MCF 10A (cell line): ENCODE measurements at places on chromosomes 3 and 15.
A peak's percentile ranks its signal among the peaks of the same experiment; 100 is the strongest.

DNA sequence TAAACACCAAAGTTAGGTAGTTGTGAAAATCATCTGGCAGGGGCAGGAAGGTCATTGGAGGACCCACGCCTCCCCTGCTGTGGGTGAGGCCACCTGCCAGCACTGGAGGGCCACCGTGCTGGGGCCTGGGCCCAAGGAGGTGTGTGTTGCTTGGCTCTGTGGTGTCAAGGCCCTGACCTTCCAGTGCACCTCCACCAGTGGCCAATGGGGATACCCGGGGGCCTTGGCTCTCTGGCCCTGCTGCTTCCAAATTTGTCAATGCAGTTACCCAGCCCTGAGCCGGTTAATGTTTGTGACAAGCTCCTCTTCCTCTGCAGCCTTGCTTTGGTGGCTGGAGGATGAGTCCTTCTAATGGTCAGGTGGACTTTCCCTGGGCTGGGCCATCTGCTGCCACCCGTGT, 150.2 kb downstream of the KLF13 start:
- DNase-seq = no peak

DNA sequence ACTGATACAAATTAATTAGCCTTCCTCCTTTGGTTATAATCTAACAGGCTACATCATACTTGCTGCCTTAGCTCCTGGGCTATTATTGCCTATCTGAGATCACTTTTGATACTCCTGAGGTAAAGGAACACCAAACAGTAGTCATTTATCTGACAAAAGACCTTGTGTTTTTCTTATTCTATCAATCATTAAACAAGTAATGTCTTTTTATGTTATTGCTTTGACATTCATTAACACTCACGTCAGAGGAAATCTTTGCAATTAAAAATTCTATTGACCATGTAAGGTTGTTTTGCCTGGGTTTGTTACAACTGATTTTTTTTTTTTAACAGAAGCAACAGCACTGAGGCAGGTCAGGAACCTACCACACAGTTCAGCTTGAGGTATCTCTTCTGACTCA, 366.3 kb downstream of the MECOM start:
- DNase-seq = no peak

DNA sequence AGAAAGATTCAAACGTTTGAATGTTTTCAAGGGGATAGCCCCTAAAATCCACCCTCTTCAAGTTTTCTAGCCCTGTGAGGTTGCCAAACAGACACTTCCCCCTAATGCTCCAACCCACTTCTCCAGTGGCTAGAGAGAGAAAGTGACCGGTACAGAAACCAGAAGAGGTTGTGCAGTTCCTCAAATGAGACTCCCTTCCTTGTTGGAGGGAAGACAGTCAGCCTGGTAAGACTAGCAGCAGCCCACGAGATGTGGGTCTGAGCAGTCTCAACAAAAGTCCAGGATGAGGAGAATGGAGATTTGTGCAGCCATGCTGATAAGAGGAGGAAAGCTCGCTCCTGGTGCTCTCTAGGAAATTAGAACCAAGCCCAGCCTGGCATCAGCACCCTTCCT, 222.8 kb upstream of the TPRG1 start:
- no peak for DNase-seq

- no peak for DNase-seq
Observed at GRCh38 chr15:77825252-77825542, 192.5 kb upstream of the LINGO1 start.

DNA sequence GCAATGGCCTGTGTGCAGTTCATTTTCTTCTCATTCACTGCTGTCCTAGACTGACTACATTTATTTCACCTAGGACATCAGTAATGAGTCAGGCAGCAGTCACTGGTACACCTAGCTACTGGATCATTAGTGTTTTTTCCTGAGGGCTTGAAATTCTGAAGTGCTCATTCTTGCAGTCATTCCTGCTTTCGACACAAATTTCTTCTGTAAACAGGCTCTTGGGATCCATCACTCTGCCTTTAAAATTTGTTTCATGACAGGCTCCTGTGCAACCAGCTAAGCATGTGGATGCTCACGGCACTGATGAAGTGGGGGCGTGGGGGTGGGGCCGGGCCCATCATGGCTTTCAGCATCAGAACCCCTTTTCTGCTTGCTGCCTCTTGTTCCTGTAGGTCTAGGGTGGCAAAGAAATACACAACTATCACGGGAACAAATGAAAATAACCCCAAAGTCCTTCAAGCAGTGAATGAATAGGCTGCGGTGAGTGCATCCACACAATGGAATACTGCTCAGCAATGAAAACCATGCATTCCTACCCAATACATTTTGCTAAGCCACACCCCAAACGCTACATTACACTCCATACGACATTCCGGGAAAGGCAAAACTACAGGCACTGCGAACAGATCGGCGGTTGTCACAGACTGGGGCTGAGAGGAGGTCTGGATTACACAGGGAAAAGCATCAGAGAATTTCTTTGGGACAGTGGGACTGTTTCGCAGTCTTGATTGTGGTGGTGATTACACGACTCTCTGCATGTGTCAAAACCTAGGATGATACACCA, 9.3 kb upstream of the MELTF start:
- DNase-seq = peak; percentile 51

DNA sequence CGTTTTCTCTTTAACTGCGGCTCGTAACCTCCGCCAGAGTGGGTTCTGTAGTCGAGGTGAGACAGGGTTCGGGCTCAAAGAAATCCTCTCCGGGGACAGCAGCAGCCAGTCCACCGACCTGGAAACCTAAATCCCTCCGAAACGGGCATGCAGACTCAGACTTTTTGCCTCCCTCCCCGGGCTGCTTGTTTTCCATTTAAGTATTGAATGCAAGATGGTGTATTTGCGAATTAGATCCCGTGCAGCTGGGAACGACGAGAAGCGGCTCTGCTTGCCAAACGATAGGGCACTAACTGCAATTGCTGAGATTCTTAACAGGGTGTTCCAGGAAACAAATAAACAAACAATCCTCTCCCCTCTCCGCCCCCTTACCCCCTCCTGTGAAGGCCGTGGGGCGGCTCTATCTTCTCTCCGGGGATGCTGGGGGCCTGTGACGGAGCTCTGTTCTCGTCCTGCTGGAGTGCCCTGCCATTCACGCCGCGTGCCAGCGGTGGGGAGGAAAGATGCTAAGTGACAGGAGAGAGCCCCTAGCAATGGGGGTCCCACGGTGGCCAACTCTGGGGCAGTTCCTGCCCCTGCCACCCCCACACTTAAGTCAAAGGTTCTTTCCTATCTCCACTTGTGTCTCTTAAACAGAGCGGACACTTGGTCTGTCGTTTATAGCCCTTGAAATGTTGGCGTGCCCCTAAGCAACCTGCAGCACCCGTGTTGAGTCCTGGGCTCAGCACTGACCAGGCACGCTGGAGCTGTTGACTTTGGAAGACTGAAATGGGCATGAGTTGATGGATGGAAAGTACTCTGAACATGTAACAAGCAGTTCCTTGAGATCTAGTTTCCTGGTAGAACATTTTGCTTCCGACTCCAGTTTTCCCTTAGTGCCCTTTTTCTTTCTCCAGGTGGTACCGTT, 1.3 kb upstream of the ETV5 start:
- no peak for DNase-seq

DNA sequence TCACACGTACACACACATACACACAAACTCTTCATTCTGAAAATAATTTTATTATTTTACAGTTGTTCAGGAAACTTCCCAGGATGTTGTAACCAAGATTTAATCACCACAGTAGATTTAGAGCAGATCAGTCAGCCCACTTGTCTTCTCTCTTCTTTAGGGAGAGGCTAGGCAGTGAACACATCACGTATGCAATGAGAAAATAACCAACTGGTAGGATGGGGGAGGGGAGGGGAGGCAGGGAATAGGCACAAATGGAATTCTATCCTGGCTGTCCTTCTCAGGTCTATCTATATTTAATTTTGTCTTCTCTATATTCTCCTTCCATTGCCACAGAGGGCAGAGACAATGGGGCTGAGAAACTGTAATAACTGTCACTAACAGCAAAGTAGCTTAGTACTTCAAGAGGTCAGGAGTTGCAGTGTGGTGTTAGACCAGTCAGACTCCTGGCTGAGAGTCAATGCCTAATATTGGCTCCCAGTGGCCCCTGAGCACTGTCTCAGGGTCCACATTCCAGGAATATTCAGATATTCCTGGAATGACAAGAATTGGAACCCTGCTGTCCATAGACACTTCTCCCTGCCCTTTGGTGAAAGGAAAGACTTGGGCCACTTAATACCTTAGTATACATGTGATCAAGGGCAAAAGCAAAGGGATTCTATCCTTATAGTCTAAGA, 2.6 kb upstream of the HCLS1 start:
- no peak for DNase-seq

- DNase-seq = peak; percentile 4
Observed at GRCh38 chr15:71079208-71080044, 35.8 kb upstream of the THSD4 start.

GRCh38 chr15:74316141-74316540, 51.3 kb downstream of the CYP11A1 start:
- no peak for DNase-seq

GRCh38 chr3:123448536-123449101, at the start of gene ADCY5:
Gene ADCY5 (minus strand): TSS chr3:123449090. CDS start chr3:123448545, 545 bp downstream.
- DNase-seq = no peak

DNA sequence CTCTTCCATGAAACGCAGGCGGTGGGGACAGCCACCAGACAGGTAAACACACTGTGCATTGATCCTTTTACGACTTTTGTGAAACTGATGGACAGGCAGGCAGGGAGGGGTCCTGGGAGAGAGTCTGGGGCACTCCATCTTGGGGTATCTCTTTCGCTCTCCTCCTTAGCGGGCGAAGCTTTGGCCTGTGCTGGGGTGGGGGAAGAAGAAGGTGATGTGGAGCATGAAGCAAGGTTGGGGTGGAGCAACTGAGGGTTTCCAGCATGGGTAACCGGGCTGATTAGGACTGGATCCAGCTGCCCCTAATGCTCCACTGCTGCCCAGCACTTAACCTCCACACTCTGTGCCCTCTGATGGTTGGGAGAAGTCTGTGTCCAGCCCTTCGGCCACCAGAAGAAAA, 25.6 kb downstream of the MUC20 start:
- DNase-seq = no peak

- no peak for DNase-seq
Observed at GRCh38 chr15:27702581-27702980, 396.5 kb downstream of the OCA2 start.

- peak; percentile 61 for DNase-seq
Observed at GRCh38 chr3:10983219-10983916, 9.2 kb upstream of the SLC6A1 start.

GRCh38 chr3:5579946-5580345, 392.4 kb downstream of the EDEM1 start:
- no peak for DNase-seq

DNA sequence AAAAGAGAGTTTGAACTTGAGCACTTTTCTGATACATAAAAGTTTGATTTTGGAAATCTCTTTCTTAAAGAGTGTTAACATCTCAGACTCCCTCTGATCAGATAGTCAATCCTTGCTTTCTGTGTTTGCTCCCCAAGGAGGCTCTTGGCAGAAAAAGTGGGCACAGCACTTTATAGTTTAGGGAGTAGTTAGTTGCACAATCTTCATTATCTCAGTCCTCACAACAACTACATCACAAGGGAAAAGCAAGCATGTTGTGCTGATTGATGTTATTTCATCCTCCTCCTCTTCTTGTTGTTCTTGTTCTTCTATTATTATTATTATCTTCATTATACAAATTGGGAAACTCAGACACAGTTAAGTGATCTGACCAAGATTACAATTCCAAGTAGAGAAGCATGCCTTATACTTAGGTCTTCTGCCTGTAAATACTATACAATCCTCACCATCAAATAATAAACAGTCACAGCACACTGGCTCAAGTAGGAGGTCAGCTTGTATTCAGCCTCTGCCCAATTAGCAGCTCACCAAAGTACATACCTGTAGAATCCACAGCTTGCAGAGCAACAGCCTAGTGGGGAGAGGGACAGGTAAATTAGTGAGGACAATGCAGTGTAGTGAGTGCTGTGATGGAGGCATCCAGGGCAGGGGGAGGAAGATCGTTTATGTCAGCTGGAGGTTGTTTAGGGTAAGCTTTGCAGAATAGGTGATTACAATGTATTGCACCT, 304.1 kb upstream of the MME start:
- DNase-seq = no peak

DNA sequence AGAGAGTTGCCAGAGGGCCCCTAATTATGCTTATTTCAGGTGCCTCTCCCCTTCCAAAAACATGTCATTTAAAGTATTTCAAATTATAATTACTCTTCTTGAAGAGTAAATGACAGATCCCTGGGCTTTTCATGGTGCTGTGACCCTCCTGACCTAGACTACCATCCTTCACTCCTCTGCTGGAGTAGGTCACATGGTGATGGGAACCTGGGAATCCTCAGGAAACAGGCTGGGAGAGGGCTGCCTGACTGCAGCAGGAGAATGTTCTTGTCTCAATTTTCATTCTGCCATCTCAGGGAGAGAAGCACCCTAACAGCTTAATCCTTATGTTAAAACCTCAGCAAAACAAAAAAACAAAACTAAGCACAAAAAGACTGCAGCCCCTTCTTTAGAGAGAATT, 24.6 kb downstream of the PGBD4 start:
- no peak for DNase-seq

DNA sequence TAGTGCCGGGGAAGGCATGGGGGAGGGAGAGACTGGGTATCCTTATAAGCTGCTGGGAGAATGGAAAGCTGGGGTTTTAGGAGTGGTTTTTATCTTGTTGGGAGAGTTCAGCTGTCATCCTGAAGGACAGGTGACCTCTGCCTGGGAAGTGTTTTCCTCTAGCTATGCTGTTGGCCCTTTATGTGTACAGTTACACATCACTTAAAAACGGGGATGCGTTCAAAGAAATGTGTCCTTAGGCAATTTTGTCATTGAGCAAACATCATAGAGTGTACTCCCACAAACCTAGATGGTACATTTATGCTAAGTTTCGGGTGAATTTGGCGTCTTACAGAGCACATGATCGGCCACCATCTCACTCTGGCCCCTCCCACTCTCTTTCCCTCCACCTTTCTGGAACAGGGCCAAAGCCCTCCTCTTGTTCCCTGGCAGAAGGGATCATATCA, 164.3 kb upstream of the NUDT16 start:
- DNase-seq = peak; percentile 76

GRCh38 chr15:64289550-64289949, 66.4 kb downstream of the CSNK1G1 start:
- no peak for DNase-seq

GRCh38 chr3:114299941-114300624, 6.3 kb downstream of the TIGIT start:
- no peak for DNase-seq

DNA sequence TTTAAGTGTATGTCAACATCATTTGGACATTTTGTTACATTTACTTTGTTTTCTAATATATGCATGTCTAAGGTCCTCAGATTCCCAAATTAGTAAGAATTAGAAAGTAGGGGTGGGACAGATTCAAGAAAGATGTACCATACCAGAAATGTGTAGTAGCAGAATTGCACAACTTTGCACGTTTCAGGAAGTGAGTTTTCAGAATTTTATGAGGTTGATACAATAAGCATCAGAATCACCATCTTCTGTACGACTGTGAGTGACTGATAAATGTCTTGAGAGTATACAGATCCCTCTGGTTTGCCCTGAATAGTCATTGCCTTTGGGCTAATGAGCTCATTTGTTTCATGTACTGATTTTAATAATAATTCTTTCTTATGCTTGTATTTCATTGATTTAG, 9.3 kb downstream of the ARIH2 start:
- peak; percentile 18 for DNase-seq

GRCh38 chr3:138412821-138413551, 21.4 kb upstream of the ESYT3 start:
- no peak for DNase-seq

- peak; percentile 35 for DNase-seq
Observed at GRCh38 chr3:193978486-193978885, 157.5 kb upstream of the HES1 start.

GRCh38 chr3:143429628-143430514, 310.3 kb downstream of the CHST2 start:
- no peak for DNase-seq
